Esophagus muscularis mucosa (tissue), 4 donors: ENCODE measurements at places on chromosomes 13 and 19.

DNA sequence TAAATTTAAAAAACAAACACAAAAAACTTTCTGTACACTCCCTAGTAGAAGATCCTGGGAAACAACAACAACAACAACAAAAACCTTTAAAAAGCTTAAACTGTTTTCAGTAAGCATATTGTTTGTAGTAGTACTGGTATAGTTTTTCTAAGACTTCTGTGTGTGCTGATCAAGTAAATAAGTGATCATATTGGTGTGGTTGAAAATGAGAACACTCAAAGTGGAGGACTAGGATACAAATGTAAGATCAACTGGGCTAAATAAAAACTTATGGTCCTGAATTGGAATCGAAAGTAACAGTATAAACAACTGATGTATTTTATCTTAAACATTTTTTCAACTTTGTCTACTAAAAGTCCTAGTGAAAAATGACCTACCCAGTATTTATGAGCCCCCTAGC lies 135.5 kb downstream of the FOXO1 start:
- H3K36me3 ChIP-seq, result no peaks in the 10 kb centered on the region
- DNase-seq, result no peak
- H3K4me1 ChIP-seq, result no peaks in the 10 kb centered on the region

DNA sequence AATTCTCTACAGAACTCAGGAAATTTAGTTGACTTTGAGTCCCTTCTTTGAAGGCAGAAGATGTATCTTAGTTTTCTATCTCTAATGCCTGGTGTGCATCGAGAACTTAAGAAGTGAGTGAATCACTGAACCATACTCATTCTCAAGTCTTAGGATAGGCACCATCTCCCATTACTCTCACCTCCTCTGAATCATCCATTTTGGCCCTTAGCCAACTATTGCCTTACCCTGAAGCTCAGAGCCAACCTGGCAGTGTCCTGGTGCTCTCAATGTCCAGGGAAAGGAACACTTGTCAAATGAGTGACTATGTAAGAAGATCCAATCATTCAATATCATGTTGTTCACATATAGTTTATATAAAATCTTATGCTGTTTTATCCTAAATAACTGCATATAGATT lies 146.6 kb downstream of the RGCC start:
- H3K36me3 ChIP-seq, result peaks cover 44% of the 10 kb centered on the region
- no peaks in the 10 kb centered on the region for H3K27me3 ChIP-seq
- DNase-seq, result no peak
- H3K4me1 ChIP-seq, result no peaks in the 10 kb centered on the region
- no peak overlapping the region for H3K27ac ChIP-seq

- H3K4me3 ChIP-seq, result no peak overlapping the region
- no peak overlapping the region for H3K27ac ChIP-seq
- no peaks in the 10 kb centered on the region for H3K4me1 ChIP-seq
- no peaks in the 10 kb centered on the region for H3K27me3 ChIP-seq
- no peaks in the 10 kb centered on the region for H3K36me3 ChIP-seq
Measured at GRCh38 chr19:33159893-33160292, 28.0 kb downstream of the WDR88 start.

GRCh38 chr13:39311619-39312018 lies 273.4 kb downstream of the NHLRC3 start:
- no peak overlapping the region for H3K27ac ChIP-seq
- H3K4me1 ChIP-seq, result peaks cover 38% of the 10 kb centered on the region
- H3K36me3 ChIP-seq, result no peaks in the 10 kb centered on the region

- H3K36me3 ChIP-seq, result no peaks in the 10 kb centered on the region
- no peak overlapping the region for H3K27ac ChIP-seq
- no peak for DNase-seq
- H3K27me3 ChIP-seq, result no peaks in the 10 kb centered on the region
Measured at GRCh38 chr13:25232937-25233515, 54.3 kb downstream of the MTMR6 start.

DNA sequence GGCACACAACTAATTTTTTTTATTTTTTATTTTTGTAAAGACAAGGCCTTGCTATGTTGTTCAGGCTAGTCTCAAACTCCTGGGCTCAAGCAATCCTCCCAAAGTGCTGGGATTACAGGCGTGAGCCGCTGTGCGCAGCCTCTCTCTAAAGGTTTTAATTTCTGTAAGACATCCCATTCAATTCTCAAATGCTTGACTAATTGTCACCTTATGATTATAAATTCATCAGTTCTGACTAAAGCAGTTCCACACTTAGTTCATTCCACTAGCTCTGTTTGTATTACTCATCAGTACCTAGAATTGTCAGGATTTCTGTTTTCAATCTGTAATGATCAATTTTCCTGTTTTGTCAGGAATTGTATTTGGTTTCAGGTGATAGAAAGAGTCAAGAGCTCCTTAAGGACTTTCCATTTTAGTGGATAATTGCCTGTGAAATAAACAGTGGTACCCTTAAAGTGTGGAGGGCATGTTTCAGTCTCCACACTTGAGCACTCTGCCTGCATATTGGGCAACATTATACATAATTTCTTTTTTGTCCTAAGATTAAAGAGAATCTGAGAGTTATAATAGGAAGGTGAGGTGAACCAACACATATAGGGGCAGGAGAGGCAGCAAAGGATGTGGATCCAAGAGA lies 27.6 kb downstream of the GPALPP1 start:
- H3K36me3 ChIP-seq, result peaks cover 46% of the 10 kb centered on the region
- H3K4me1 ChIP-seq, result no peaks in the 10 kb centered on the region
- no peak overlapping the region for H3K4me3 ChIP-seq

DNA sequence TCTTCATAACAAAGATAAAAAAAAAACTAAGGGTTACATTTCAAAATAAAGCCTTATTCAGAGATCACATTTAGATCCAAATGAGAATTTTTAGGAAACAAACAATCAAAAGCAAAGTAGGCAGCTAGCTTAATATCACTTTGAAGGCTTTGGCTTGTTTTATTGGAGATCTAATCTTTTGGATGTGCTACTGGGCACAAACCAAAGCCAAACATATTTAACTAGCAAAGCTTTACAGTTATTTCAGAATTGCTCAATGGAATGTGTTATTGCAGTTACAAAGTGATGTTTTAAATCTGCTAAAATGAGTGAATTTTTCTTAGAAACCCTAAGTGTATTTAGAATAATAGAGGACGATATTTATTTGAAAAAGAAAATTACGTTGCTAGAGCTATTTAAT lies 114.7 kb upstream of the KLHL1 start:
- H3K36me3 ChIP-seq, result no peaks in the 10 kb centered on the region
- no peaks in the 10 kb centered on the region for H3K4me1 ChIP-seq
- H3K27ac ChIP-seq, result no peak overlapping the region
- no peak overlapping the region for H3K4me3 ChIP-seq
- DNase-seq, result no peak

DNA sequence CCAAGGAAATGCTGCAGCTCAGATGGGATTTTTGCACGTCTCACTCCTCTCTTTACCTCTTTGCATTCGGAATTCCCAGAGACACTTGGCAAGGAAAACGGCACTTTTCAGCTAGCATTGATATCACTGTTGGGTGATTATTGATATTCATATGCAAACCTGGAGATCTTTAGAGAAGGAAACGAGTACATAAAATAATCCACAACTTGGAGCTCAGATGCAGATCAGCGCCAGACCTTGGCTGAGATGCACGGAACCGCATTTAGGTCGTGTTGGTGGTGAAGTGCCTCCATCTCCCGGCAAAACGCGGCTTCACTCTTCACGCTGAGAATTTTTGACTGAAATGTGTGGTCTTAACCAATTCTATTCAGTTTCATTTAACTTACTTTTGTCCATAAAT lies 77.2 kb upstream of the ARHGEF7 start:
- no peak overlapping the region for H3K4me3 ChIP-seq
- no peak overlapping the region for H3K27ac ChIP-seq
- H3K36me3 ChIP-seq, result no peaks in the 10 kb centered on the region
- H3K4me1 ChIP-seq, result no peaks in the 10 kb centered on the region

DNA sequence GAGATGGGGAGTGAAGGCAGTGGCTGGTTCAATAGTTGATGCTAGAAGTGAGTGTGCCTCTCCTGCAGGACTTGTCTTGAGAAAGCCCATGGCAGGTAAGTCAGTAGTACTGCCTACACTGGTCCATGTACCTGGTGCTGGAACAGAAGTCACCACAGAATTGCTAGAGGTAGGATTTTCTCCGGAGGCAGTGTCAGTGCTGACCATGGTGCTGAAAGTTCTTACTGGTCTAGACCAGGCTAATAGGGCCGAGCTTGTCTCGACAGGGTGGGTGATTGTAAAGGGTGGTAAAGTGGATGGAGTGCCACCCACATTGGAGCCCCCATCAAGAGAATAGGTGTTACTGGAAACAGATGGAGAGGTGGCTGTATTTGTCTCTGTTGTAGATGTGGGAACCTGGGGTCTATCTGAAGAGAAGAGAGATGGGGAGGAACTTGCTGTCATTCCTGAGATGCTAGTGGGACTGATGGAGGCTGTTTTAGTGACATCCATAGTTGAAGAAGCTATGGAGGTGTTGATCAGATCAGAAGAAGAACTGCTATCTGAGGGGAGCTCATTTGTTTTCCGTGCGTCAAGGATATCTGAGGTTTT lies 36.6 kb downstream of the MUC16 start:
- H3K27ac ChIP-seq, result no peak overlapping the region
- no peaks in the 10 kb centered on the region for H3K36me3 ChIP-seq
- H3K4me3 ChIP-seq, result no peak overlapping the region
- H3K27me3 ChIP-seq, result peaks cover 21% of the 10 kb centered on the region

GRCh38 chr19:23823952-23824389 lies 65.3 kb upstream of the ZNF681 start:
- H3K4me1 ChIP-seq, result no peaks in the 10 kb centered on the region
- H3K36me3 ChIP-seq, result no peaks in the 10 kb centered on the region
- no peak overlapping the region for H3K27ac ChIP-seq

DNA sequence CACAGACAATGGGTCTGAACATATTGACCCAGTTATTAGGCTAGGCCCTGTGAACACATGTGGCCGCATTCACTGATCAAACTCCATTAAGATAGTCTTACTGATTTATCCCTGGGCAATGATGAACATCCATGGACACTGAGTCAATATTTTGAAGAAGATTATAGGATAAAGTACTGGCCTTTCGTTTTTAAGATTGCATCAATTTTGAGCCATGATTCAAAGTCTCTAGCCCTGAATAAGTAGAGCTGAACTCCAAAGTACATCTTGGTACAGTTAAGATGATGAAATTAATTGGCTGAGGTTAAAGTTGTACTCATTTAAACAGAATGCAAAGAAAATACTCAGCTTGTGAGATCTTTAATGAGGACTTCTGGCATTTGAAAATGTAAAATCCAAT lies 1581.9 kb downstream of the EFNB2 start:
- H3K27me3 ChIP-seq, result no peaks in the 10 kb centered on the region
- no peak overlapping the region for H3K27ac ChIP-seq
- no peak for DNase-seq
- H3K4me3 ChIP-seq, result no peak overlapping the region
- no peaks in the 10 kb centered on the region for H3K36me3 ChIP-seq

GRCh38 chr19:41325640-41325946 lies 15.6 kb downstream of the CCDC97 start:
- peak overlapping the region; percentile 86 for H3K27ac ChIP-seq
- H3K4me1 ChIP-seq, result peaks cover 72% of the 10 kb centered on the region
- H3K27me3 ChIP-seq, result no peaks in the 10 kb centered on the region
- peaks cover 30% of the 10 kb centered on the region for H3K36me3 ChIP-seq
- H3K4me3 ChIP-seq, result peak overlapping the region; percentile 42

DNA sequence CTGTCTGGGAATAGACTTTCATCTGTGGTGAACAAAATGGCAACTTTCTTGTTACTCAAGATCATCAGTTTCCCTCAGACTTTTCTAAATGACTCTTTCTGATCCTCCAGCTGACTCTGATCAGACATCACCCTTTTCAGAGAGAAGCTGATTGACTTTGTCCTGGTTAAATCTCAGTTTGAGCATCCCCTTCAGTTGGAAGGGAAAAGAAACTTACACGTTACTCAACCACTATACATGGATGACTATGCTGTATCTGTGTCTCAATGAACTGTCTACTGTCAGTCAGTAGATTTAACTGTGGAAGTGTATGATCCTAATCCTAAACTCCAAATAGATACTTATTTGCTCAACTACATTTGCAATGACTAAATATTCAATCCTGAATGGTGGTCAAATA lies 118.5 kb downstream of the NALCN start:
- no peak for DNase-seq
- H3K27me3 ChIP-seq, result no peaks in the 10 kb centered on the region
- H3K4me3 ChIP-seq, result no peak overlapping the region
- H3K4me1 ChIP-seq, result no peaks in the 10 kb centered on the region
- H3K27ac ChIP-seq, result no peak overlapping the region
- no peaks in the 10 kb centered on the region for H3K36me3 ChIP-seq

DNA sequence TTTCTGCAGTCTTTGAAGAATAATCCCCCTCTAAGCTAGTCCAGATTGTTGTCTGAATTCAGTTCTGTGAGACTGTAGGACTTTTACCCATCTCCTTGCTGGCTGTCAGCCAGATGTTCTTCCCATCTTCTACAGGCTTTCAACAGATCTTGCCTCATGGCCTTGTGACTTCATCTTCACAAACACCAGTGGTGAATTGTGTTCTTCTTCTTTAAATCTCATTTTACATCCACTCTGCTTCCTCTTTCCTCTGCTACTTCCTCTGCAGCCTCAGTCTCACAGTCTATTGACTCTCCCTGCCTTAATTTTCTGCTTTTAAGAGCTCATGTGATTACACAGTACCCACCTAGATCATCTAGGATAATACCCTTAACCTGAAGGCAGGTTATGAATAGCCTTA lies 859.0 kb upstream of the SLITRK1 start:
- H3K27ac ChIP-seq, result no peak overlapping the region
- DNase-seq, result no peak
- no peaks in the 10 kb centered on the region for H3K36me3 ChIP-seq
- no peaks in the 10 kb centered on the region for H3K4me1 ChIP-seq
- H3K27me3 ChIP-seq, result no peaks in the 10 kb centered on the region

DNA sequence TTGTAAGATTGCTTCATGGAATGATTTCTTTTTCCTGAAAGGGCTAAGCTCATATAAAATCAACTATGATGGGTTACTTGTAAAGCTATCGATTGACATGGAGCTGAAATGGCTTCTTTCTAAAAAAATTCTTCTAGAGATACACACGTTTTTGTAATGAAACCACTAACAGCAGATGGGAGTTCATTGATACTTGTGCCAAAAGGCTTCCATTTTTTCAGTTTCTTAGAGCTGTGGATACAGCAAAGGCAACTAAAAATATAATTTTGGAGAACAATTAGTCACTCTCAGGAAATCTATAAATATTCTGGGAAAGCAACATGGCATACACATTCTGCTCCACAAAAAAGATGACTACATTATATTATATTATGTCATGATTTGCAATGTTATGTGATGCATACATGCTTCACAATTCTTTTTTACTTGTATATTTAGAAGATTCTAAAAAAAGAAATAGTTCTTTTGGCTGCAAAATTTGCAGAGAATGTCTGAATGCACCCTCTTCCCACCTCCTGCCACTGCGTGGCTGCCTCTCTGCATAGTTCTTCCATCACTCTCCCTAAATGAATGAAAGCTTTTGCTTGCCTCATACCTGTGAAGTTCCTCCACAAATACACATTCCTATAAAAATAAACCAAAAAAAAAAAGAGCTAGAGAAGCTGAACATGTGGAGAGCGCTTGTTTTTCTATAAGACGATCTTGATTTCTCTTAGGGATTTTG lies 802.5 kb downstream of the EFNB2 start:
- no peaks in the 10 kb centered on the region for H3K36me3 ChIP-seq
- H3K27me3 ChIP-seq, result no peaks in the 10 kb centered on the region
- DNase-seq, result no peak
- no peak overlapping the region for H3K4me3 ChIP-seq
- H3K4me1 ChIP-seq, result no peaks in the 10 kb centered on the region

GRCh38 chr19:33468361-33469170 lies 53.0 kb downstream of the PEPD start:
- no peak for DNase-seq
- peaks cover 8% of the 10 kb centered on the region for H3K4me1 ChIP-seq
- no peaks in the 10 kb centered on the region for H3K36me3 ChIP-seq
- no peak overlapping the region for H3K4me3 ChIP-seq
- H3K27me3 ChIP-seq, result no peaks in the 10 kb centered on the region
- H3K27ac ChIP-seq, result no peak overlapping the region
